ENCODE measurements at places on chromosomes 11 and 22.

DNA sequence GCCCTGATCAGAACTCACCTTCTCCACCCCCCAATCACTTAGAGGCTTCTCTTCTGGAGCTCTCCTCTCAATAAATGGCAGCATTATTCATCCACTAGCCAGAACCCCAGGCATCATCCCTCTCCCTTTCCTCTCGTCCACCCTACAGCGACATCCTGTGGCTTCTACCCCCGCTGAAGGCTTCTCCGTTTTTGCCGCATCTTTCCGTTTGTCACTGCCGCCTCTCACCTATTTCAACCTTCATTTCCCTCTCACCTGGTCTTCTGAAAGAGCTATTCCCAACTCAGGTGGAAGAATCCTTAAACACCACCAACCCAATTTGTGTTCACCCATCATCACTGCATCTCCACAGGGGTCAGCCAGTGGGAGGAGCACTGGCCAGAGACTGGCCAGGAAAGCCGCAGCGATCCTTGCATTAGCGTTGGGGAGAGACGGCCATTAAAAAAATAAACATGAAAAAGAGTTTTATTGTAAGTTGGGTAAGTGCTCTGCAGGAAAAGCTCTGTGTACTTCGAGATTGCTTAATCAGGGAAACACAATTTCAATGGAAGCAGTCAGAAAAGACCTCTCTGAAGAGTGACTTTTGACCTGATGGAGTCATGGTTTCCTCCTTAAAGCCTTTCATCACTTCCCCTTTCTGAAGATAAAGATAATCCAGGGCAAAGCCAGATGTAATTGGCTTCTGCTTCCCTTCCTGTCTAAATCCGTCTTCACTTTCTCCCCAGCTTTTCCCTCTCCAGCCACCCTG, 36.7 kb downstream of the SPATA19 start:
- DNase-seq: no peak

DNA sequence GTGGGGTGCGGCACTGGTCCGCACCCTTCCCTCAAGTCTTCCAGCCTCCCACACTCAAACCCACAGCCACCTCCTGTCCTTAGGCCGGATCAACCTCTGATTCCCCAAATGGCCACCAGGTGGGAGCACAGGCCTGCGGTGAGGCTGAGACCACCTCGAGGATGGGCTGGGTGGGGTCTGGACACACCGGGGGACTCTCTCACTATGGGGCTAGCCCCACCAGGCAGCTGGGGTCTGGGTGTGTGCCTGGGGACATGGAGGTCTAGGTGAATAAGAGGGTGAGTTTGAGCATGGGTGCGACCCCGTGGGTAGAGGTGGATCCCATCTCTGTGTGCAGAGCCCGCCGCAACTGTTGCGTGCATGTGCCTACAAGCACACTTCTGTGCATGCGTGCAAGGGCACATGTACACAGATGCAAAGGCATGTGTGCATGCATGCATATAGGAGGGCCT, 32.6 kb downstream of the MYO18B start:
- peak; percentile 80 for DNase-seq

GRCh38 chr22:27089264-27089663, 431.9 kb downstream of the MIAT start:
- no peak for DNase-seq

DNA sequence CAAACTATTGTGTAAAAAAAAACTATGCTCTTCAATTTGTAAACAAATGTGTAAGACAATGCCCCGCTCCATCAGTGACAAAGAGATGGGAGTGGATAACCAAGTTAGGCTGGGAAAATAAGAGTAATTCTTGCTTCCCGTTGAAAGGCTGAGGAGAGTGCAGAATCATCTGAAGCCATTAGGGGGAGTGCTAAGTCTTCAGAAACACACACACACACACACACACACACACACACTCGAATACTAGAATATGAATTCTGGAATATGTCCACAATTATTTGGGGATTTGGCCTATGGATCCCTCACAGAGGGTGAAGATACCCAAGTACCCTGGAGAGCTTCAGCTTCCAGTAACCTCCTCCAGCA, 27.8 kb upstream of the ROBO3 start:
- DNase-seq: peak; percentile 57
